Fibroblast of skin of back (primary cell): ENCODE measurements at places on chromosomes 16 and 17.
A peak's percentile ranks its signal among the peaks of the same experiment; 100 is the strongest.

- DNase-seq: peak; percentile 72
Measured at GRCh38 chr16:79687249-79688130, 87.0 kb upstream of the MAF start.

DNA sequence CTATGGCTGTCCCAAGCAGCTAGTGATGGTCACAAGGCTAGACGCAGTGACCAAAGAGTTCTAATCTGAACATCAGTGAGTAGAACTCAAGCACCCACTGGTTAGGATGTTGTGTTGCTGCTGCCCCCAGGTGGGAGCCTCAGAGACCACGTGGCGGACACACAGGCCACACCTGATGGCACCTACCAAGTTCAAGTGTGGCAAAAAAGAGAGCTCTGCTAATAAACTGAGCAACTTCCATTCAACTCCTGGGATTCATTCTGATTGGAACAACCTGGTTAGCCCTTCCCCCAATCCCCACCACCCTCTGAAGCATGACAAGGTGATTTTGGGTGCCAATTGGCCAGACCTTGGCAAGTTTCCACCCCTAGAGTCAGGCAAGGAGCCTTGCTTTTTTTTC lies 3.5 kb upstream of the LCMT1 start:
- DNase-seq: no peak

GRCh38 chr17:1744551-1745512 lies 2.2 kb downstream of the SERPINF2 start:
- no peak for DNase-seq

- no peak for DNase-seq
Measured at GRCh38 chr16:83623892-83624291, 183.9 kb upstream of the HSBP1 start.

GRCh38 chr17:41812381-41813151 lies at the start of gene FKBP10:
FKBP10 (plus strand) TSS chr17:41813004; CDS start chr17:41813035, 31 bp downstream.
- peak; percentile 92 for DNase-seq

DNA sequence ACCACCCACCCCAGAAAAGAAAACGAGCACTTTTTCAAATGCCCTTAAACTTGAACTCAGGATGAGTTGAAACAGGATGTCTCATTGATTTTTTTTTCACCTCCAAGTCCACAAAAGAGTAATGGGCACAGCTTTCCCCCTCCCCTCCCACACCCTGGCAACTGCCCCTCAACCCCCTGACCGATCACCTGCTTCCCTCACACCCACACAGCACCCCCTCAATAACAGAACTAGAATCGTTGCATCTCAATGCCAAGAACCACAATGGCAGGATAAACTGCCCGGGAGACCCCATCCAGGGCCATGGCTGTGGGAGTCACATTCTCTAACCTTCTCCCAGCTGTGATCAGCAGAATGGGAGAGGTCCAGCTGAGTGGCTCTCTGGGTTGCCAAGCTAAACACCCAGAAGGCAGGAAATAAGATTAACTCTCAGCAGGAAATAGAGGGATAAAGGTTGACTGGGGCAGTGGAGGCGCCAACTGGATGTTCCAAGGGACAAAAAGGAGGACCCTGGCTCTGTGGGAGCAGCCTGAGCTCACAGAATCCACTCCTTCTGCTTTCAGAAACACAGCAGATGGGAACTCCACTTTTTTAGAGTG lies 128.0 kb upstream of the SDK2 start:
- no peak for DNase-seq
